Effector CD8-positive, alpha-beta T cell (primary cell): ENCODE measurements at places on chromosomes 13 and 19.

DNA sequence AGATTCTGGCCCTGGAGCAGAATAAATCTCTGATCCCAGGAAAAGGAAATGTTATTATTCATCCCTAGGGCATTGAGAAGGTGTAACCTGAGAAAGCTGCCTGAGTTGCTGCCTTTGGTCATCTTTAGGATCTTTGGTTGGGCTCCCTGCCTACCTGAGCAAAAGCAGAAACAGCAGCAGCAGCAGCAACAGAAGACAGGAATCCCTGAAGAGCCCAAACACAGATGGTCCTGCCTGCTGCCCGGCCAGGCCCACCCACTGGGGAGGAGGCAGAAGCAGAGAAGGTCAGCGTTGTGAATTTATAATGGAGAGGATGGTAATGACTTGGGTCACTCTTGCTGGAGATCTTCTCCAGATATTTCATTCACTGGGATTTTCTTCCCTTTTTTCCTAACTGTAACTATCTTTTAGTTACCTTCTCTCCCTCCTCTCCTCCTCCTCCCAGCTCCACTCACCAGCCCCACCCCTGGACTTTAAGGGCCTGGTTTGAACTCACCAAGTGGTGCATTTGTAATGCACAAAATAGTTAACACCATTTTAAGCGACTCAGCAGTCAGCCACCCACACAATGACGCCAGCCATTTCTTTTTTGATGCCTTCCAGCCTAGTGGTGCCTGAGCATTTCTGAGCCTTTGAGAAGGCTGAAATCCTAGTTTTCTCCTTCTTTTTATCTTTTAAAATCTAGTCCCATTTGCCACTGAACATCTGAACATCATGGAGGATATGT, 91.7 kb downstream of the HSPH1 start:
- DNase-seq, result no peak

DNA sequence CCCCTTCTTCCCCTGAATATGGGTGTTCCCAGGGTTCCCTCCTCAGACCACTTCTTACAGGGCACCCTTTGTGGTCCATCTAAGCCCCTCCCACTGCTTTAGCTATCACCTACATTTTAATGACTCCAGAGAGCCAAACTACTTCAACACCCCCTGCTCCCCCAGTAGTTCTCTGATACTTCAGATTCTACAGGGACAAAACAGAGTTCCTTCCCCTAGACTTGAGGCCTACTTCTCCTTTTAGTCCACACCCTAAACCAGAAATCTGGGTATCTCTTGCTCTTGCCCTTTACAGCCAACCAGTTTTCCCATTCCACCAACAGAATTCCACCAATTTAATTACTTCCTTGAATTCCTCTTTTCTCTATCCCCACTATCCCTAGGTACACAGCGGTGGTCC, 107.2 kb downstream of the KCNRG start:
- DNase-seq, result no peak

- DNase-seq, result no peak
Observed at GRCh38 chr19:11423791-11424181, 4.7 kb upstream of the RGL3 start.

DNA sequence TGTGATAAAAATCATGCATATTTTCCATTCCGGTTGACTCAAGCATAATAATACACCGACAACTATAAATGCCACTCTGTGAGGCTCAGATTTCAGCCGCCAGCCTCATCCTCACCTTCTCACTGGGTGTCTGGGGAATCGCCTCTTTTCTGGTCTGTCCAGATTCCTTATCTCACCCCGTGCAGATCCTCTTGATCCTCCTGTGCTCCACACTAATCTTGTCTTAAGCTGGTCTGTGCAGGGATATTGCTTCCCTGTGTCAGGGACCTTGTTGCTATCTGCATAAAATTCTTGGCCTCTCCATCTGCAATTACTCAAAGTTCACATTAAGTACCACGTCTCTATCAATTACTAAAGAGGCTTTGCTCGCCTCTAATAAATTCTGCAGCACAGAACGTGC, 116.6 kb upstream of the SPACA7 start:
- DNase-seq, result no peak

DNA sequence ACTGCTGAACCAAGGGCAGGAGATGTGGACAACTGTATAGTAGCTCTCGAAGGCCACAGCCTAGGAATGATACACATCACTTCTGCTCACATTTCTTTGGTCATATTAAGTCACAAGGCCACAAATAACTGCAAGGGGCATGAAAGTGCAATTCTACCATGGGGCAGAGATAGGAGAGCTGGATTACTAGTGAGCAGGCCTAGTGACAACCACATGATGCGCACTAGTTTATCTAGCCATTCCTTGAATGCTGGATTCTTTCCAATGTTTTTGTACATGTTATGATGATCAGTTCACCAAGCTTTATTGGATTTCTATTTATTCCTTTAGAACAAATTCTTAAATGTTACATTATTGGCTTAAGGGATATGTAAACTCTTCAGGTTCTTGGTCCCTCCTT, 100.7 kb downstream of the MIPEP start:
- no peak for DNase-seq
